ENCODE measurements at places on chromosomes 1 and 21.

- no peak for DNase-seq
These were observed 50.8 kb upstream of the CLIC4 start for GRCh38 chr1:24694380-24694843.

- no peak for DNase-seq
These were observed 22.4 kb upstream of the LEPR start for GRCh38 chr1:65398083-65398482.

DNA sequence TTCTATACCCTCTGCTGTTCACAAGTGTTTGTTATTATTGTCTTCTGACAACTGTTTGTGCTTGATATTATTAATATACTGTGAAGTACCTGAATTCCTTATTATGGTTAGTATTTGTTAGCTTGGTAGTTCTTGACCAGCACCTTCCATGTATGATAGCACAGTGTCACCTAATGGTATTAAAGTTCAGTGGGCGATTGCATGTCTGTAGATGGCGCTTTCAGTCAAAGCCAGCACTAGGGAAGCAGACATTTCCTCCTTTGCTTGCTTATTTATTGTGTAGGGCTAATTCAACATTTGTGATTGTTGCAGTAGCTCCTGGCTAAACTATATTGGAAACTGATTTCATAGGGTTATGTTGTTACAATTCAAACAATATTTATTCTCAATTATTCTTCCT lies 218.0 kb downstream of the ZP4 start:
- DNase-seq: no peak

DNA sequence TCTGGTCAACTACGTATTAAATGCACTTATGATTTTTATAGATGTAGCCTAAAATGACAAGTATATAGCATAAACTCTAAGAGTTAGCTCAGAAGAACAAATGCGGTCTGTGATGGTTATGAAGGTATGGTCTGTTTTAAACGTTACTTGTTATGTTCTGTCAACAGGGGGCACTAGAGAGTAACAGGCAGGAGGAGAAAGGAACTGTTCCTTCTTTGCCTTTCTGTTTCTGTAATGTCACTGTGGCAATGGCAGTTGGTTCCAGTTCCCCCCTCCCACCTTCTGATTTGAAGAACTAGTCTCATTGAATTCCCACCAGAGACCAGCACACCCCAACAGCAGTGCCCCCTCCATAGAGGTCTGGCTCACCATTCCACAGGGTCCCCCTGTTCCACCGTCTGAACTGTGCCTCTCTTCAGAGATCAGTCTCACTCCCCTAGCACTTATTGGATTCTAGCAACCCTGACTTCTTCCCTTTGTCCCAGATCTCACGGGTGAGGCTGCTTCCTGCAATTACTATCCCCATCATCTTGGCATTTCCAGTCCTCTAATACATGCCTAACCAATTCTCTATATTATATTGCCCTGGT lies 14.0 kb downstream of the KRTAP24-1 start:
- DNase-seq: peak; percentile 1

DNA sequence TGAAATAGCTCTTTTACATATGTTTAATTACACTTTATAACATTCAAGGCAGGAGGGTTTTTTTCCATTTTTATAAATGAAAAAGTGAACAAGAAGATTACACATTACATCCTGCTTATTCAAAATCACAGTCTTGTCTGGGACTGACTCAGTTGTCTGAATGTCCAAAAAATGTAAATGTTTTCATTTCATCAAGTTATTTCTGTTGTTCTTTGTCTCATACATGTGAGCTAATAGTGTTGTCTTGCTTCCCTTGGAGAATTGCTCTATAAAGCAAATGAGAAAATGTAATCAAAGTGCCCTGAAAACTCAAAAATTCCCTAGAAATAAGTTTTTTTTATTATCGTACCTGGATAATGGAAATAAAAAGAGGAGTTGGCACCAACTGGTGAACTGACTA lies 242.9 kb downstream of the GRIK1 start:
- DNase-seq: no peak

DNA sequence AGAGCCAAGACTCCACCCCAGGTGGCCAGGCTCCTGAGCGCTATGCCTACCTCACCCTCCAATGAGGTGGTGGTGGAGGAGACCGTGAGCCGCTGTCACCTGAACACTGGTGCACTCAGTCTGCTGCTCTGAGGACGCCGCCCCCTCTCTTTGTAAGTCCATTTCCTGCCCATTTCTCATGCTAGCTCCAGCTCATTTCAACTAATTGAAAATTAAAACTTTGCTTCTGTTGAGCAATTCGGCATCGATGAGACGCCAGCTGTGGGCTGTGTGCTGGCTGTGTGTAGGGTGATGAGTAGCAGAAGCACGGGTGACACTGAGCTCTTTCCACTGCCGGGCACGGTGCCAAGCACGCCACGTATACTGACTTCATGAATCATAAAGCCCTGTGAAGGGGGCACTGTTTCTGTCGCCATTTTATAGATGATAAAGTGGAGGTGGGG lies 11.2 kb downstream of the TNFRSF1B start:
- peak; percentile 77 for DNase-seq
